ENCODE measurements at places on chromosomes 1 and 21. TPM values are rescaled to one million over a fixed set of nuclear protein-coding genes. Genes with fewer than 3 reads are reported as not detected.

Gene XCL1
- not detected for polyA plus RNA-seq

Gene ANGPTL3
- polyA plus RNA-seq: 7.8 TPM

Gene VWA5B1
- 1.4 TPM for polyA plus RNA-seq

Gene OR10J1
- 0.05 TPM for polyA plus RNA-seq

Gene KAZN
- polyA plus RNA-seq: 35.5 TPM

DNA sequence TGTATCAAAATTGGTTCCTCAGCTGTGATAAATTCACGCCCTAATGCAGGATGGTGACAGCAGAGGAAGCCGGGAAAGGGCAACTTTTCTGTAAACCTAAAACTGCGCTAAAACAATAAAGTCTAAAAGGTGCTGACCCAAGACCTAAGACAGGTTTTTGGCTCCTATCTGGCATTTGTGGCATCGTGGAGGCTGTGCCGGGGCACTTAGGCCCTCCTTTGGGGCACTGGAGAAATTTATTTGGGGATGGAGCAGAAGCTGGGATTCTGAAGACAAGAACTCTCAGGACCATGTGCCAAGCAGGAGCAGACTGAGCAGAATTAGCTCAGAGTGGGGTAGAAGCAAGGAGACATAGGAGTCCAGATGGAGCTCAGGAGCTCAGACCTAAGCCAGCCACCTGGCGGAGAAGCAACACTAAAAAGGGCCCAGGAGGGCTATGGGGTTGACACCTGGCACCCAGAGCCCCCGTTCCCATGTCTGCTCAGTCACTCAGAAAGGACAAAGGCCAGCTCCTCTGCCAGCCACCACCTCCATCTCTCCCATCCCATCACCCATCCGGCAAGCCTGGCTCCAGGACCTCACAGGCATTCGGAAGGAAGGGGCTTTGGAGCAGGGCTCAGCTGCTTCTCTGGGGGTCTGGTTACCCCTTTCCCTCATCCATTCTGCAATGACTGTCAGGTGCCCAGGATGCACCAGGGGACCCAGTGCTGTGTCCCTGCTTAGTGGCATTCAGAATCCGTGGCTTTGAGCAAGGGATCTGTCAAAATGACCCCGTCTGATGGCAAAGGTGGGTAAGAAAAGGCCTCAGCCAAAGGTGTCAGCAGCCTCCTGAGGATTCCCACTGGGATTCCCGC is 347.7 kb downstream of the NPHP4 start:
- no peak for DNase-seq

- DNase-seq: no peak
These were observed 90.2 kb downstream of the TGFBR3 start for GRCh38 chr1:91795591-91796389.

DNA sequence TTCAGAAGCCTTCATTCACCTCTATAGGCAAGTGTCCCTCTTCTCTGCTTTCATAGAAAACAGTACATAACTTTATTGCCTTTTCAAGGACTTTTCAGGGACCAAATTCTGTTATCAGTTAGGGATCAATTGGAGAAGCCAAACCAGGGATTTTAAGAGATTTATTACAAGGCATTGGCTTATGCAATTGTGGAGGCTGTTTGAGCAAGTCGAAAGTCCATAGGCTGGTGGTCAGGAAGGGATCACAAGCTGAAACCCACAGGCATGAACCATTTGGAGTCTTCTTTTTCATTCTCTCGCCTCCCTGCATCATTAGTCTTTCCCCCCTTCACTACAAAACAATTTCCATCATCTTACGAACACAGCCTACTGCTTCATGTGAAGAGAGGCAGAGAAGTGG is 34.8 kb upstream of the SYCP1 start:
- DNase-seq: no peak

DNA sequence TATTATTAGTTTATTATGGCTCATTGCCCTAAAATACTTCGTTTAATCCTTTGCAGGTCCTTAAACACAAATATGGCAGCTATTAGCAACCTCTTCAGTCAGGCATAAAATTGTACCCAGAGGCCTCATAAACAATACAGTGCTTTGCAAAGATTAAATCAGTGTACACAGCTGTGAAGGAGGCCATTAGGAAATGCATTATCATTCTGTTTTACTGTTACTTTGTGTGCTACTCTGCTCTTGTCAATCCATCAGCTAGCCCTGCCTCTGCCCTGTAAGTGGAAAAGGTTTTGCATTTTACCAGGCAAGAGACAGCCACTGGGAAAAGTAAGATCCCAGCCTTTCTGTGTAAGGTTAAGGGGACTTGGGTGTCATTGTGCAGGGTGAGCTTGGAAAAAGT is 415.7 kb upstream of the DAB1 start:
- no peak for DNase-seq

DNA sequence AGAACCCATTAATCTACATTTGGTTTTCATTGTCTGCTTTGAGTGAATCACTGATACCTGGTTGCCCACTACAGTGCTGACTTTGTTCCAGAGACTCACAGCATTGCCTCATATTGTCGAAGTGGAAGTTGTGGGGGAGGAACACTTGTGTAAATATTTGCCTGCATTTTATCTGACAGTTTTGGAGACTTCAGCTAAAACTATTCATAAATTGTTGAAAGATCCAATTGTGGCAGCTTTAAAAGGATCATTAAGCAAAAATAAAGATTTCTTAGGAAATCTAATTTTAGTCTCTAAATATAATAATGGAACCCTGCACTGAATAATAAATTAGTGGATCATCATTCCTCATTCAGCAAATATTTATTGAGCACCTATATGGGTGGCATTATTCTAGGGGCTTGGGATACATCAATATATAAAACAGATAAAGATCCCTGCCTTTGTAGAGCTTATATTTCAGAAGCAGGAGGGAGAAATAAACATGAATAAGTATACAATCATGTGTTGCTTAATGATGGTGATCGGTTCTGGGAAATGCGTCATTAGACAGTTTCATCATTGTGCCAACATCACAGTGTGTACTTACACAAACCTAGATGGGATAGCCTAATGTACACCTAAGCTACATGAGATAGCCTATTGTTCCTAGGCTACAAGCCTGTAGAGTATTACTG is 73.5 kb downstream of the OSBPL9 start:
- no peak for DNase-seq

GRCh38 chr1:12142891-12143630 is 23.7 kb upstream of the TNFRSF1B start:
- DNase-seq: no peak

- DNase-seq: no peak
These were observed 18.0 kb downstream of the FRRS1 start for GRCh38 chr1:99748419-99748818.

- DNase-seq: peak; percentile 39
These were observed 408.1 kb upstream of the ADGRL2 start for GRCh38 chr1:81392526-81393226.

DNA sequence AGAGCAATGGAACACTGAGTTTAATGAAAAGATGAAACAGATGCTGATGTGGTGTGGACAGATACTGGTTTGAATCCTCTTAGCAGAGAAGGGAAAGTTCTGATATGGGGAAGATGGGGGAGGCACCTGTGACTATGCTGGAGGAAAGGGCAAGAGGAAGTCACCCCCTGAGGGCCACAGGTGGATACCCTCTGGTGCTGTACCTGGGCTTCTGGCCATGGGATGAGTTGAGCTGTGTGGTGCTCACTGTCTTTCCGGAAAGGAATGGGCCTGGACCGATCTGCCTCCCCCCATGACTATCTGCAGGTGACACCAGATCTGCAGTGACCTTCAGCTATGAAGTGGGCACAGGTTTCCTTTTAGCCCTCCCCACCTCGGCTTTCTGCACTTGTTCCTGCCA is 52.4 kb downstream of the IER5 start:
- no peak for DNase-seq

DNA sequence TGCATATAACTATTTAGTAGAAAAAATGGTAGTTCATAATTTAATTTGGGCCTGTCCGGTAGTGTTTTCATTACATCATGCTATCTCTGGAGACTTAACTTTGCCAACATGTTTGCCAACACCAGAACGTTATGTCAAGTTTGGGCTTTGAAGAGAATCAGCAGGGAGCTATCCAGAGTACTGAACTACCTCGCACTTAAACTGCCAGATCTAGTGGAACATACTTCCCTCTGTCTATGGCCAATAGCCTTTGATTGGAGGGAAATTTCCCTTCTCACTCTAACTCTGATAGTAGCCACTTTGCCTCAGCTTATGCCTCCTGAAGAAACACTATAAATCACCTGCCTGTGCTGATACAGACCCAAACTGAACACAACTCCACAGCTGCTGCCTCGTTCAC is 10.0 kb downstream of the LRRC53 start:
- DNase-seq: peak; percentile 69

DNA sequence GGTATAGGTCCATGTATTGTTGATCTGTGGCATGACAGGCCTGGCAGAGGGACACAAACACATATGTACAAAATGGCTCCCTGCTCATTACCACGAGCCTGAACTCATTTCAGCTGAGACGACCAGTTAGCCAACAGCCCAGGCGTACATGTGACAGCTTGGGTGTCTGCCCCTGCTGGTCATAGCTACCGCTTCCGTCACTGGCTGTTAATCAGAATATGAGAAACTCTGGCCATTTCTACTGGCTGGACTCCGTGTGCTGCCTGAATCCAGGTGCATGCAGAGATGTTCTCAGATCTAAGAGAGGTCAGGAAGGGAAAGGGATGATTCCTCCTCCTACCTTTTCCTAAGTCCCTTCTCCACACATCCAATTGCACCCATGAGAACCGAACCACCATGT is 144.5 kb downstream of the PBX1 start:
- no peak for DNase-seq

DNA sequence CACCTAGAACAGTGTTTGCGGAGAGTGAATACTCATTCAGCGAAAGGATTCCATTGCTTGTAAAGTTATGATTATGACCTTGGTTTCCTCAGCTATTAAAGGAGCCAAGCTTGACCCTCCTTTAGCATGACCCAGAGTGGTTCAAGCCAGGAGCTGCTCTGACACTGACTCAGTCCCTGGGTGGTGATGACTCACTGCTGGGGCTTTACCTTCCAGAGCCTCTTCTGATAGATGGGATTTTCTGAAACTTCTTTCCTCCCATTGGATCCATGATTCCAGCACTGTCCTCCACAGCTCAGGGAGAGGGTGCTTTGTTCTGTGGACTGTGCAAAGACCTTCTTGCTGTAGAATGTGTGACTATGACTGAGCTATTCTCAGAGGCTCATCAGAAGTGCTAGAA is 77.4 kb downstream of the S1PR1 start:
- no peak for DNase-seq

GRCh38 chr21:16536140-16536539 is 806.4 kb downstream of the USP25 start:
- no peak for DNase-seq

GRCh38 chr1:201673093-201673492 is 134.2 kb downstream of the NAV1 start:
- DNase-seq: no peak

All from renal pelvis (tissue), 12 donors.